Peyer's patch (tissue), 4 donors: ENCODE measurements at places on chromosomes 7 and 10.
A peak's percentile ranks its signal among the peaks of the same experiment; 100 is the strongest.

DNA sequence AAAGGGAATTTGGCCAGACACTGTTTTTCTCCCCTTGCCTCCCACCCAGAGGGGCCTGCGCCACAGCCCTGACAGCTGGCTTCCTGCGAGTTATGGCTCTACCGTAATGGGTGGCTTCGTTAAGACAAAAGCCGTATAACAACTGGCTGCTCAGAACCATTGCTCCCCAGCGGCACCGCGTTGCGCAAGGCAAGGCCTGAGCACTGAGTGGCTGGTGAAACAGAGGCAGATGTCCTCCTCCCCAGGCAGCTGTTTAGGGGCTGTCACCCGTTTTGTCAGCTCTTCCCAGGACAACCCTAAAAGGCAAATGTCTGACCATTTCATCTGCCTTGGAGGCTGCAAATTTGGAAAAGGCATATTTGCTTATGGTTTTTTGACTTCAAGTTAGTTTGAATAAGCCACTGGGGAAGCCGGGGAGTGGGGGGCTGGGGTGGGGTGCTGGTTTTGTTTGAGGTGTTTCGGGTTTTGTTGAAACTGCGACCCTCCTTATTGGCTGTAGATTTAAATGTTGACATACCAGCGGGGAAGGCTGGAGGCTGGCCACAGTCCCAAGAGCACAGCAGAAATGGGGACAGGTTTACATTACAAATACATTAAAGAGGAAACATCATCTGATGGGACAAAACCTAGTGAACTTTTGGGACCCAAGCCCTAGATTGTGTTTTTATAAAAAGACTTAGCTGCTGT is 681 bp upstream of the SPOCK2 start:
- DNase-seq = peak; percentile 73

GRCh38 chr10:48771234-48771633 is 86.6 kb downstream of the WDFY4 start:
- no peak for DNase-seq

- no peak for DNase-seq
Observed at GRCh38 chr7:80635533-80635932, 2.9 kb upstream of the CD36 start.

DNA sequence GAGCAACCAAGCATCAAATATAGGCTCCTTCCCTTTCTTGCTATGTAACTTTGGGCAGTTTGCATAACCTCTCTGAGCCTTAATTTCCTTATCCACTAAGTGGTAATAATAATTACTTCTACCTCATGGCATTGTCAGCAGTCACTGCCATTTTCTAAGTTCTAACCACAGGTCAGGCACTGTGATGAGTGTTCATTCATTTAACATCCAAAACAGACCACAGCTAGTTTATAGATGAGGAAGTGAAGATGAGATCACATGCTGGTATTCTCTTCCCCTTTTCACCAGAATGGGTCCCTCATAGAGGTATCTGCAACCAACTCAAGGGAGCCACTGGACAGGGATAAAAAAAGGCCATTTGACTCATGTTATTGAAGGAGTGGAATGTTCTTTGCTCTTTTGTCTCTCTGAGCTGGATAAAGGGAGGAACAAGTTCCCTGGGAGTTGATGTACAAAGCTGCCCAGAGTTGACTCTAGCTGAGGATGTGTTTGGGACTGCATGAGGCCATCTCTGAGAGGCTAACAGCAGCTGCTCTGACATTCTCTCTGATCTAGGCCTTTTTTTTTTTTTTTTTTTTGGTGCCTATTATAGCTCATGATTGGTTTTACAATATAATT is 65.0 kb downstream of the DNAJC12 start:
- no peak for DNase-seq

DNA sequence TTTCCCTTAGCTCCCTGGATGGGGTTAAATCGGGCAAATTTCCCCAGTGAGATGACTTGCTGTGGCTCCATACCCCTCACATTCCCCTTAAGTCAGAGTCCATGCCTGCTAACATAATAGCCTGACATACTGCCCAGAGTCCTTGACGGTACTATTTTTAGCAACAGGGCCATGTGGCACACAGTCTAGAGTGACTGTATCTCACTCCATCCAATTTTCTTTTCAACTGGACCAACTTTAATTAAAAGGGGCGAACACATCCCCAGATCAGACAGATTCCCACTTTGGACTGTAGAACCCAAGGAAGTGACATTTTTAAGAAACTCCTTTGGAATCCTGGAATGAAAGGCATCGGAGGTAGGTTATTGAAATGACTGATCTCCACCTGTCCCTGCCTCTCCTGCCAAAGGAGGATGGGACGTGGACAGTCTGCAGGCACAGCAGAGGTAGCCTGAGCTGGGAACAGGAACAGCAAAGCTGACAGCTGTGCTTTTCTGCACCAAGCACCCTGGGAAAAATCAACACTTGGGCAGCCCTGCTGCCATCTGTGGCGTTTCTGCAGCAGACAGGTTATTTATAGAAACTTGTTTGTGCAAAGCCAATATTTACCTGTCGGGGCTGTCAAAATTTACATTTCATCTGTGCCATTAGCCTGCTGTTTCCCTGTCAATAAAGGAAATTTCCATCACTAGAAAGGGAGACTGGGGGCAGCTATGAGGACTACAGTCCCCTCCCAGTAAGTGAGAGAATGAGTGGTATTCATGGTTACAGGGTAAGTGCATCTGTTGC is 221.5 kb upstream of the AOAH start:
- peak; percentile 52 for DNase-seq

DNA sequence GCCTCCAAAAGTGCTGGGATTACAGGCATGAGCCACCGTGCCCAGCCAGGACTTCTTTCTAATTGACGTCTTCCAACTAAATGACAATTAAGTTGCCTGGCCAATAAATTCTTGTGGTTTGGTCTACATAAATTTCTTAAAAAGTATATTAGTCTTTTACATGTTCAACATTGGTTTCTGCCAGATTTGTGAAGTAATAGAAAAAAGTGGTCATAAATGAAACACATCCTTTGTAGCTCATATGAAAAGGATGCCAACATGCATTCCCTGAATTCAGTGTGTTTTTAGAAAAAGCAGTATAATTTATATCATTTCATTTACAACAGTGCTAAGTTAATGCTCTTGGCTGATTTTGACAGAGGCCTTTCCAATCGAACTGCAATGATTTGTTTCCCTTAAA is 215.0 kb downstream of the TAX1BP1 start:
- no peak for DNase-seq

GRCh38 chr7:157295338-157295737 is 41.5 kb upstream of the DNAJB6 start:
- no peak for DNase-seq

GRCh38 chr7:77757589-77757988 is 40.6 kb downstream of the TMEM60 start:
- no peak for DNase-seq

GRCh38 chr10:104274762-104275721 is 6.1 kb downstream of the GSTO2 start:
- DNase-seq = no peak

DNA sequence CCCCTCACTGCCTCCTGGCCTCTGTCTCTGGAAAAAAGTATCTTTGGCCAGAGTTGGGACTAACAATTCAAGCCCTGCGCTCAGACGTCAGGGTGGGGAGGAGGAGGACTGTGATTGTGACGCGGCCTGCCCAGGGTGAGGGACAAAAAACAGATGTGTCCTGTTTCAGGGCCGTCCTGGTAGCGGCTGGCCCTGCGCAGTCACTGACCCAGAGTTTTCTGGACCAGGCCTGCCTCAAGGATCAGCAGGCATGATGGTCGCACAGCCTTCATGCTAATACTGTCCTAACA is 110.1 kb downstream of the CYTH3 start:
- peak; percentile 46 for DNase-seq

DNA sequence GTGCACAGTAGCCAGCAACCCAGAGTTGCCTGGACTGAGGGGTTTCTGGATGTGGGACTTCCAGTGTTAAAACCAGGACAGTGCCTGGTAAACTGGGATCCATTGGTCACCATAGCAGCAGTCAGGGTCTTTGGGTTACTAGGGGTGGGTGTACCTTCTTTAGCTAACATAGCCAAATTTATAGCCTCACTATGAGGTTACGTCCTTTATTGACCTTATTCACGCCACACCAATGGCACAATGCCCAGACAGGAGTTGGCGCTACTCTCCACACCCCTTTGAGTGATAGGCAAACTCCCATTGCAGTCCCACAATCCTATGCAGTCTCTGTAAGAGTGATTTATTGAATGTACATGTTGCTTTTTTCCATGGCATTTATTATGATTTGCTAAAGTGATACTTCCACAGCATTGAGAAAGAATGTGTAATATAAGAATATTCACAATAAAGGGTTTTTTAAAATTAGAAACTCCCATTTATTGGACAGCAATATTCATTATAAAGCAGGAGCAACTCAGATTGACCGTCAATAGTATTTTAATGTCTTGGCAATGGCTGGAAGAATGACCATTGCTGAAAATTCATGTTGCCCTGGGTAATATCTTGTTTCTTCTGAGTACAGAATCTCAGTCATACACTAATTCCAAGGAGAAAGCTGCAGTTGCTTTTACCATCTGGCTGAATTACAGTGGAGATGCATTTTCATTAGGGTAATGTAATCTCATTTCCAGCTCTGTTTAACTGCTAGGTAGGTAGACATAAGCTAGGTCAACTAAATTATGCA is 26.1 kb downstream of the IFIT5 start:
- no peak for DNase-seq

- no peak for DNase-seq
Observed at GRCh38 chr10:19925064-19925463, 108.8 kb downstream of the PLXDC2 start.

- DNase-seq = no peak
Observed at GRCh38 chr10:103278537-103278823, 1.5 kb downstream of the INA start.

DNA sequence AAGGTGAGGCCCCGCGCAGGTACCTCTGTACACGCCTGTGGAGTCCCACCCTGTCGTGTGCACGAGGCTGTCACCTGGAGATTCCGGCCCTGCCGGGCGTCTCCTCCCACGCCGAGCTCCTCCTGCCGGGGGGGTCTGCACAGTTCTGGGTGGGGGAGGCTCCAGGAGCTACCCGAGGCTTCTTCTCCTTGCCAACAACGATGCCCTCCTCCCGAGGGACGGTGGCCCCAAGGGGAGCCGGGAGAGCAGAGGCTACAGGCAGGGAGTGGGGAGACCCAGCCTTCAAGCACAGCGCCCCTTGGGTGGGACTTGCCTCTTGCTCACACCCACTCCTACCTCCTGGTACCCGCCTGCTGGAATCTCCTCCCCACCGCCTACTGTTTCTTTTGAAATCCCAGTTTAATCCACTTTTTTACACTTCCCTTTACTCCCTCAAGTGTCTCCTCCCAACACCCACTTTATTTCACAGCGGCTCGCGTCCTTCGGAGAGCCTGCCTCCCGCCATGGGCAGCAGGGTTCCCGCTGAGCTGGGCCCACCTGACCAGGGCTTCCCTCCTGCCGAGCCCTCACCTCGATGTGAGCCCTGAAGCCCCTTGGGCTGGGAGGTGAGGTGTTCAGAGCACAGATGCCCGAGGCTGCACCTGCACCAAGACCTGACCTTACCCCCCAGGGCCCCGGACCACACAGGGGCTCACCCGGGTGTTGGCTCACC is 338.1 kb downstream of the DNAJB6 start:
- no peak for DNase-seq

- peak; percentile 69 for DNase-seq
Observed at GRCh38 chr7:1533547-1534329, 3.2 kb downstream of the MAFK start.

GRCh38 chr7:40572810-40573465 is 438.1 kb downstream of the SUGCT start:
- DNase-seq = no peak

DNA sequence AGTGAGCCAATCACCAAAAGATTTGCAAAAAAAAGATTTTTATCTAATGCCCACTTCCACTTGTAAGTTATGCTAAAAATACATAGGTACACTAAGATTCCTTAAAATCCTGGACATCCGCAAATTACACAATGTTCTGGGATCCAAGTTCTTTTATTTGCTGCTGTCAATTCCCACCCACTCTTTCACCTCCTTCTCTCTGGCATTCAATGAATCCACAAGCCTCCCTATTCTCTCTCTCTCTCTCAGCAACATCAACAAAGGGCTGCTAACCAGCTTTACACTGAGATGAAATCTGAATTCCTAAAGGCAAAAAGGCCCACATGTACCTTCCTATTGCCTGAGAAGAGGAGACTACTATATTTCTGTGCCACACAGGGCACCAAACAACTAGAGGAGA is 99.9 kb downstream of the ARMH3 start:
- no peak for DNase-seq
